Nasal cavity respiratory epithelium epithelial cell of viscerocranial mucosa (primary cell): ENCODE measurements at places on chromosomes 2 and 18. TPM values are rescaled to one million over a fixed set of nuclear protein-coding genes. Genes with fewer than 3 reads are reported as not detected.

Gene HDAC4
- total RNA-seq = 10.6 and 15.9 TPM in 2 replicates

Gene GPR39
- total RNA-seq = 2.7 and 8.8 TPM in 2 replicates

Gene CIB4
- total RNA-seq = not detected in 2 replicates

Gene DUSP2
- total RNA-seq = 6.2 and 13.0 TPM in 2 replicates

Gene TRIM43
- total RNA-seq = under 0.01 TPM in 1 of 2 replicates, not detected in the other

Gene CENPA
- under 0.01 and 0.07 TPM in 2 replicates for total RNA-seq

Gene TACR1
- total RNA-seq = not detected in 2 replicates

Gene TUBA3D
- total RNA-seq = not detected in 2 replicates

Gene GALNT3
- total RNA-seq = 92.9 and 105 TPM in 2 replicates

Gene PPP1R1C
- 0.68 and 1.2 TPM in 2 replicates for total RNA-seq
